ENCODE measurements at places on chromosomes 4 and X.

DNA sequence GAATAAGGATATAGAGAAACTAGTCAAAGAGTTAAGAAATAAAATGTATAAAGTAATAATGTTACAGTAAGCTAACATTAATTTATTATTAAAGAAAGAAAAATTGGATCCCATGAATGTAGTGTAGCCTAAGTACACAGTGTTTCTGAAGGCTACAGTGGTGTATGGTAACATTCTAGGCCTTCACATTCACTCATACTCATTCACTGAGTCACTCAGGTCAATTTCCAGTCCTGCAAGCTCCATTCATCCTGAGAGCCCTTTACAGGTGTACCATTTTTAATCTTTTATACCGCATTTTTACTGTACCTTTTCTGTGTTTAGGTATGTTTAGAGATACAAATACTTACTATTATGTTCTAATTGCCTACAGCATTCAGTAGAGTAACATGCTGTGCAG is 120.6 kb upstream of the AGA start:
- DNase-seq = no peak
- H3K4me3 ChIP-seq = no peak overlapping the region
- H3K36me3 ChIP-seq = no peaks in the 10 kb centered on the region
- H3K27me3 ChIP-seq = peaks cover 6% of the 10 kb centered on the region
- H3K27ac ChIP-seq = no peak overlapping the region

- H3K27ac ChIP-seq = no peak overlapping the region
- no peak for DNase-seq
- H3K4me3 ChIP-seq = no peak overlapping the region
- H3K4me1 ChIP-seq = no peaks in the 10 kb centered on the region
- H3K36me3 ChIP-seq = no peaks in the 10 kb centered on the region
These were observed 701.2 kb upstream of the LCORL start for GRCh38 chr4:18722748-18723191.

DNA sequence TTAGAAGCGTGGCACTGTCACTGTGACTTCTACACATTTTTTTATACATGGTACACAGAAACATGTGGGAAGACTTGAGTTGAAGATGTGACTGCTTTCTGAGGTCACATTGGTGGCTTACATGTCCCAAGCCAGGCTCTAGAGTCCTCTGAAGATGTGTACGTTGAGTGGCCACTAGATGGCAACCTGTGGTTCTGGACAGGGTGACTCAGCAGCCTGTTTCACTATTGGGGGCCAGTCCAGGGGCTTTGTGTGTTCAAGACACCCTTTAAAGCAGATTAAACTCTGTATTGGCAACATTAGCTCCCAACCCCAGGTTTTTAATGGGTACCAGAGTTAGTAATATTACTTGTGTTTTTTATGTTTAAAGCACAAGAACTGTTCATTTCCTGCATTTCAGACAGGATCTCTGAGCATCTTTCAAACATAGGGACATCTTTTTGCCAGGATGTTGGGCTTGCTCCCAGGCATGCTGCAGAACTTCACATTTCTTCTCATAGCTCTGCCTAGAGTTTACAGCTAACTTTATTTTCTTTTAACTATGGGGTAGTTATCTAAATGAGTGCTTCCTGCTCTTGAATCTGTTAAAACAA is 53.0 kb downstream of the DCUN1D4 start:
- peak; percentile 38 for DNase-seq
- peak overlapping the region; percentile 64 for H3K27ac ChIP-seq
- H3K36me3 ChIP-seq = peaks cover 18% of the 10 kb centered on the region
- no peaks in the 10 kb centered on the region for H3K27me3 ChIP-seq

- no peaks in the 10 kb centered on the region for H3K4me1 ChIP-seq
- DNase-seq = no peak
- H3K4me3 ChIP-seq = no peak overlapping the region
- H3K27me3 ChIP-seq = peaks cover 23% of the 10 kb centered on the region
- H3K36me3 ChIP-seq = no peaks in the 10 kb centered on the region
- no peak overlapping the region for H3K27ac ChIP-seq
These were observed 63.2 kb upstream of the HELT start for GRCh38 chr4:184955116-184955515.
